ENCODE measurements at places on chromosomes 11 and 22.

DNA sequence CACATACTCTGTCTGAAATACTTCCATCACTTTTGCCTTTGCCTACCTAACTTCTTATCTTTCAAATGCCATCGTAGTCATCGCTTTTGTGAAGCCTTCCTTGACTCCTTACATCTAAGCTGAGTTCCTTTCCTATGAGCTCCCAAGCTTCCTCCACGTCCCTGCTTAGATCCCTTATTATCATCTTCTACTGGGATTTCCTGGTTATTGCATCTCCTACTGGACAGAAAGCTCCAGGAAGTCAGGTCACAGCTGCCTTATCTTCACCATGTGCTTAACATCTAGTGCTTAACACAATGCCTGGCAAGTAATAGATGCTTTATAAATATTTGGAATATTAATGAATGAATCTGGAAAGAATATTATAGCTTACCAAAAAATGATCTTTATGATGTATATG lies 5.9 kb downstream of the YPEL4 start:
- no peak for ATAC-seq

DNA sequence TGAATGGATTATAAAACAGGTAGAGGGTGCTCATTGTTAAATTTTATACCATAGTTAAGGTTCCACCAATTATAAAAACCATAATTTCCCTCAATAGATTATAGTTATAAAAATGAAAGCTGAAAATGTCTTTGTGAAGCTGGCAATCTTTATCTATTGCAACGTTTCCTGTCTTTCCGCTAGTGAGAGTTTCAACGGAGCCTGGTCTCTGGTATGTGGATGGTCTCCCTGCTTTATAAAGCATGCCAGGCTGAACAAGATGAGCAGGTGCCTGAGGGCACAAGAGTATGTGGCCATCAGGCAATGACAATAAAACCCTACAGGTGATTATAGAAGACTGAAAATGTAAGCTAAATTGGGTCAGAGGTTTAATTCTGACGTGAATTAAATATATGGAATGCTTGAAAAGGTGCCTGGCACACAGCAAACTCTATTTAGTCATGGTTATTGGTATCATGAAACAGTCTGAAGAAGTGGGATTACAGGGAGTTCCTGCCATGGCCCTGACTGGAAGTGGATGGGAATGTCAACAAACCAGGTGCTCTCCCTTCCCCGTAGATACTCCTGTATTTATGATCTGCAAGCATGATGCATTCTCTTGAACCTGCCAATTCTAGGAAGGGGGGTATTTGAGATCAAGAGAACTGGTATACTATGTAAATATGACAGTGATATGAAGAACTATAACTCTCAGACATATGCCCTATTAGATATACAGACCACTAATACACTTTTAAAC lies 115.7 kb downstream of the ENTHD1 start:
- ATAC-seq = no peak

- ATAC-seq = no peak
Measured at GRCh38 chr11:132312701-132313111, 942.3 kb downstream of the NTM start.

GRCh38 chr11:68773521-68774193 lies 22.3 kb upstream of the TESMIN start:
- no peak for ATAC-seq

GRCh38 chr11:77959434-77959833 lies 35.0 kb downstream of the INTS4 start:
- ATAC-seq = no peak

GRCh38 chr11:102643941-102644340 lies 18.8 kb upstream of the MMP20 start:
- no peak for ATAC-seq

GRCh38 chr11:43360361-43361032 lies 1.8 kb downstream of the TTC17 start:
- ATAC-seq = no peak

GRCh38 chr11:92758241-92758780 lies 211.1 kb upstream of the MTNR1B start:
- ATAC-seq = no peak

GRCh38 chr22:48240148-48240934 lies 1477.9 kb downstream of the TBC1D22A start:
- no peak for ATAC-seq

GRCh38 chr11:110093407-110094297 lies 460 bp downstream of the ZC3H12C start:
- peak; percentile 50 for ATAC-seq

DNA sequence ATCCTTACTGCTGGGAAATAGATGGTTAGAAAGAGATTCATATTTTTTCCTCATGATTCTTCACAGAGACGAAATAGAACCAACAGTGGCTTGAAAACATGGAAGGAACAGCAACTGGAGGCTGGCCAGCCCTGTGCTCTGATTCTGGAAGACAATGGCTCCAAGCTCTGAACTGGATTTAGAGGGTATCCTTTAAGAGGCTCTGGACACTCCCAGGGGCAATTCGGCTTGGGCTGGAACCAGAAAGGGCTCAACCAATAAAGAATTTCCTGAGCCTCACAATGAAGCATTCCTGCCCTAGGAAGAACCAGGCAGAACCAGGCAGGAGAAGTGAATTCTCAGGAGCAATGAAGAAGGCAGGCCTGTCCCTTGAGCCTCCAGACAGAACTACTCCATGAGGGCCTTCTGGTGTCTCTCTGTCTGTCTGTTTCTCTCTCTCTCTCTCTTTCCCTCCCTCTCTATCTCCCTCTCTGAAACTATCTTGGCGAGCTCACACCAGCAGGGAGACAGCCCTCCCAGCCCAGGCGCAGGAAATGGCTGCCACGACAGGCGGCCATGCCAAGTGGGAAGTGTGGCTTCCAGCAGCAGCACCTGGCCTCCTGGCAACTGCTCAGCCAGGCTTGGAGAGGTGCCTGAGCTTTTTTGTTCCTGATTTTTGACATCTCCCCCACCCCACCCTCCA lies 93.3 kb downstream of the RCN1 start:
- ATAC-seq = no peak

- no peak for ATAC-seq
Measured at GRCh38 chr11:78418584-78419211, 1.1 kb upstream of the GAB2 start.

- ATAC-seq = no peak
Measured at GRCh38 chr11:63939397-63939891, 642 bp downstream of the NAA40 start.

GRCh38 chr22:37222440-37222971 lies 10.2 kb upstream of the SSTR3 start:
- no peak for ATAC-seq

- ATAC-seq = no peak
Measured at GRCh38 chr11:46352063-46352841, 5.0 kb downstream of the DGKZ start.

DNA sequence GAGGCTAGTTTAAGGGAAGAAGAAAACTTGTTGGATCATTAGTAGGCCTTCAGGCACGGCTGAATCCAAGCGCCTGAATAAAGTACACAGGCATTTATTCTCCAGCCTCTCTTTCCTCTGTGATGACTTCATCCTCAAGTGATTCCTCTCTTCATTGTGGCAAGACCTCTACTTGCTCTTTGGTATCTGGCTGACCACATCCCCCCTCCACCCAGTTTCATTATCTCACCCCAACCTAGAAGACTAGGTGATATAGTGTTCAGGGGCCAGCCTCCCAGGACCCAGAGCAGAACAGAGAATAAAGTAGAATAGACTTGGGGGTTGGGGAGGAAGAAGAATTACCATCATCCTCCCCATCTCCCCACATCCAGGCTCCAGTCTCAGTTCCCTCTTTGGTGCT lies 189.3 kb downstream of the MIAT start:
- no peak for ATAC-seq

- ATAC-seq = peak; percentile 19
Measured at GRCh38 chr11:112355726-112356125, 95.1 kb upstream of the PLET1 start.

DNA sequence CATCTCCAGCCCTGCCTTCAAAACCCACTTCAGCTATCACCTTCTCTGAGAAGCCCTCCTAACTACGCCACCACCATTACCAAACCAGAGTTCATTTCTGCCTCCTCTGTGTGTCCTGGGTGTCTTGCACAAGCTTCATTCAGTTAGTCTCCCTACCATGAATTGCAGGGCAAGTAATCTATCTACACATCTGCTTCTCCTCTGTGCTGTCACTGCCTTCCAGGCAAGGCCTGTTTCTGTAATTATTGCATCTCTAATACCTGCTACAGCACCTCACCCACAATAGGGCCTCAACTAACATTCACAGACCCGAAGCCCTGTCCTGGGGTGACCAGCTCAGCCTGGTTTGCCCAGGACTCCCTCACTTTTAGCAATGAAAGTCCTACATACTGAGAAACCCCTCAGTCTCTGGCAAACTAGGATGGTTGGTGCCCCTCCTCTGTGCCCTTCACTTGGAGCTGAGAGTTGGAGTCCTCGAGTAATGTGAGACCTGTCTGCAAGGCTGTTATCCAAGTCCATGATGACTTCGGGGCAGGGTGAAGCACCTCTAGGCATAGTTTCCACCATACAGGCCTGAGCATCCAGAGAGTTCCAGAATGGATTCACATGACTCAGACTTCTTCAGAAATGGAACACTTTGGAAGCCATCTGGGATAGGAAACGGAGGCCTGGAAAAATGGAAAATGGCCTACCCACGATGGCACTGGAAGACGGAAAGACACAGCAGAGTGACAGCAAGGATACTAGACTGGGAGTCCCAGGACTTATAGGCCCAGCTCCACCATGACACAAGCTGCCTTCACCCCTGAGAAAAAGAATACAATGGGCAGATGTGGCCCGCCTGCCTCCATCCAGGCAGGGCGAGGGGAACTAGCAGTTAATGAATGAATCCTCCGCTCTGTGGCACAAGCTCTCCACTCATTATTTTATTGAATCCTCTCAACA lies 269.3 kb downstream of the BUD13 start:
- no peak for ATAC-seq

DNA sequence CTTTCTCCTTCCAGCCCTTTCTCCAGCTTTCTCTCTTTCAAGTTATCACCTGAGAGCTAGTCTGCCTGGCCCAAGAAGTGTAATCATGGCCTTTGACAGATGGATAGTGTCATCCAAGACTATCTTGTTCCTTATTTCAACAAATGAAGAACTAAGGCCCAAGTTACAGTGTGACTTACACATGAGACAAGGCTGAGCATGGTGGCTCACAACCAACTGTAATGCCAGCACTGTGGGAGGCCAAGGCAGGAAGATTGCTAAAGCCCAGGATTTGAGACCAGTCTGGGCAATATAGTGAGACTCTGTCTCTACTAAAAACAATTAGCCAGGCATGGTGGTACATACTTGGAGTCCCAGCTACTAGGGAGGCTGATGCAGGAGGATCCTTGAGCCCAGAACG lies 3.7 kb upstream of the RANGAP1 start:
- ATAC-seq = no peak

GRCh38 chr11:76791861-76792260 lies 8.7 kb downstream of the TSKU start:
- peak; percentile 40 for ATAC-seq

DNA sequence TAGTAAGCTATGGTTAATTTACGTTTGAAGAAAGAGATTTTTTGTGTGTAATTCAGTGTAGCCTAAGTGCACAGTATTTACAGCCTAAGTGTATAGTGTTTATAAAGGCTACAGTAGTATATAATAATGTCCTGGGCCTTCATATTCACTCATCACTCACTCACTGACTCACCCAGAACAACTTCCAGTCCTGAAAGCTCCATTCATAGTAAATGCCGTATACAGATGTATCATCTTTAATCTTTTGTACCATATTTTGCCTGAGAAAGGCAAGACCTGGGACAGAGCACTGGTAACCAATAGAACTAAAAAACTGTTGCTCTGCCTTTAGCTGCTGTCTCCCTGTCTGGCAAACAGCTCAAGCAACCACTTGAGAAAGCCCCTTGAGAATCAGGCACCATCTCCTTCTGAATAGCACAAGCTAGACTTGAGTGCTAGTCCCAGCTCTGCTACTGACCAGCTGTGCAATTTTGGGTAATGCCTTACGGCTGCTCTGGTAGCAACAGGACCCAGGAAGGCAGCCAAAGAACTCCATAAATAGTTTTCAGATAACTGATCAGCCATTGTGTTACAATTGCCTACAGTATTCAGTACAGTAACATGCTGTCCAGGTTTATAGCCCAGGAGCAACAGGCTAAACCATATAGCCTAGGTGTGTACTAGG lies 131.3 kb downstream of the KCNC1 start:
- ATAC-seq = no peak

GRCh38 chr22:21926728-21927127 lies 25.9 kb downstream of the PPM1F start:
- ATAC-seq = no peak

DNA sequence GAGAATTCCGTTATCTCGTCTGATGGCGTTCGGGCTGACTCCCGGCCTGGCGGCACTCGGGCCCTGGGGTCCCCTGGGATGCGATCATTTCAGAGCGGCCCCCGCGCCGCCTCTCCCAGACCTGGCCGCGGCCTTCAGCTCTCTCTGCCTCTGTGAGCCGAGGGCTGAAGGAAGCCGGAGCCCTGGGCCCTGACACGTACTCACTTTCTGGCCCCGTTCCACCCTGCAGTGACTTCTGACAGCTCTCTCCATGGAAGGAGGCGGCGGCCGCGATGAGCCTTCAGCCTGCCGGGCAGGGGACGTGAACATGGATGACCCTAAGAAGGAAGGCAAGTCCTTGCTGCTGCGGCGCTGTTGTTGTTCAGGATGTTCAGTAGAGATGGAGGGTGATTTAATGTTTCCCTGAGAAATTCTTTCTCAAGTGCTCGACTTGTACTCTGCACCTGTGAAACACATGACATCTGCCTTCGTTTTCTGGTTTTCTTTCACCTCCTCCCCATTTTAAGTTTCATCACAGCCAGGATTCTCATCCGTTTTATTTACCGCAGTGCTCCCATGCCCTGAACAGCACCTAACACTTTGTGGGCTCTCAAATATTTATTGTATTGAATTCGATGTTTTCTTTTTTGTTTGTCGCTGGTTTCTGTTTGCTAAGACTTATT lies 612 bp downstream of the GTSE1 start:
- no peak for ATAC-seq

DNA sequence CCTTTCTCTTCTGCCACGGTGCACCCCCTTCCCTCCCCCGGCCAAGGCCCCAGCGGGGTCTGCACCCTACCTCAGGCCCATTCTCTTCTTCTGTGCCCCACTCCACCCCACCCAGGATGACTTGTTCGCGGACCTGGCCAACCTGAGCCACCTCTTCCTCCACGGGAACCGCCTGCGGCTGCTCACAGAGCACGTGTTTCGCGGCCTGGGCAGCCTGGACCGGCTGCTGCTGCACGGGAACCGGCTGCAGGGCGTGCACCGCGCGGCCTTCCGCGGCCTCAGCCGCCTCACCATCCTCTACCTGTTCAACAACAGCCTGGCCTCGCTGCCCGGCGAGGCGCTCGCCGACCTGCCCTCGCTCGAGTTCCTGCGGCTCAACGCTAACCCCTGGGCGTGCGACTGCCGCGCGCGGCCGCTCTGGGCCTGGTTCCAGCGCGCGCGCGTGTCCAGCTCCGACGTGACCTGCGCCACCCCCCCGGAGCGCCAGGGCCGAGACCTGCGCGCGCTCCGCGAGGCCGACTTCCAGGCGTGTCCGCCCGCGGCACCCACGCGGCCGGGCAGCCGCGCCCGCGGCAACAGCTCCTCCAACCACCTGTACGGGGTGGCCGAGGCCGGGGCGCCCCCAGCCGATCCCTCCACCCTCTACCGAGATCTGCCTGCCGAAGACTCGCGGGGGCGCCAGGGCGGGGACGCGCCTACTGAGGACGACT lies 15.9 kb downstream of the RTN4RL2 start:
- peak; percentile 65 for ATAC-seq

- ATAC-seq = no peak
Measured at GRCh38 chr11:20864628-20865027, 195.2 kb downstream of the NELL1 start.

GRCh38 chr11:36569095-36569494 lies 1.3 kb downstream of the RAG1 start:
- ATAC-seq = no peak

Measured in gastroesophageal sphincter (tissue), 4 donors.